ENCODE measurements at places on chromosomes 6 and 20.

DNA sequence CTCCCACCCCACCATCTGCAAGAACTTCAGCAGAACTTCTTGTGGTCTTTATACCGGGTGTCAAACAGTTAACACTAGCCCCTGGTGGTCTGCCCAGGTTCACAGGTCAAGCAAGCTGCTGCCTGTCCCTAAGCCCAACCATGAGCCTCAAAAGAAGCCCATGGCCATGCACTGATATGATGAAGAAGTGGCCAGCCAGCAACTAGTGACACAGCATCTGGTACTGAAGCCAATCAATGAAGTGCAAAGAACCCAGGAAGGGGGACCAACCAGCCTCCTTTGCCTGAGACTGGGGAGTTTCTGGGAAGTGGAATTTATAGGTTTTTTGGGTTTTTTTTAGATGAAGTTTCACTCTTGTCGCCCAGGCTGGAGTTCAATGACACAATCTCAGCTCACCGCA is 127.8 kb downstream of the MAFB start:
- DNase-seq, result no peak

- no peak for DNase-seq
Measured at GRCh38 chr6:165653196-165653595, 9.8 kb downstream of the PDE10A start.

- DNase-seq, result no peak
Measured at GRCh38 chr6:125662296-125662695, 87.1 kb upstream of the HEY2 start.

- DNase-seq, result no peak
Measured at GRCh38 chr6:33061987-33062386, 11.5 kb downstream of the HLA-DPA1 start.

DNA sequence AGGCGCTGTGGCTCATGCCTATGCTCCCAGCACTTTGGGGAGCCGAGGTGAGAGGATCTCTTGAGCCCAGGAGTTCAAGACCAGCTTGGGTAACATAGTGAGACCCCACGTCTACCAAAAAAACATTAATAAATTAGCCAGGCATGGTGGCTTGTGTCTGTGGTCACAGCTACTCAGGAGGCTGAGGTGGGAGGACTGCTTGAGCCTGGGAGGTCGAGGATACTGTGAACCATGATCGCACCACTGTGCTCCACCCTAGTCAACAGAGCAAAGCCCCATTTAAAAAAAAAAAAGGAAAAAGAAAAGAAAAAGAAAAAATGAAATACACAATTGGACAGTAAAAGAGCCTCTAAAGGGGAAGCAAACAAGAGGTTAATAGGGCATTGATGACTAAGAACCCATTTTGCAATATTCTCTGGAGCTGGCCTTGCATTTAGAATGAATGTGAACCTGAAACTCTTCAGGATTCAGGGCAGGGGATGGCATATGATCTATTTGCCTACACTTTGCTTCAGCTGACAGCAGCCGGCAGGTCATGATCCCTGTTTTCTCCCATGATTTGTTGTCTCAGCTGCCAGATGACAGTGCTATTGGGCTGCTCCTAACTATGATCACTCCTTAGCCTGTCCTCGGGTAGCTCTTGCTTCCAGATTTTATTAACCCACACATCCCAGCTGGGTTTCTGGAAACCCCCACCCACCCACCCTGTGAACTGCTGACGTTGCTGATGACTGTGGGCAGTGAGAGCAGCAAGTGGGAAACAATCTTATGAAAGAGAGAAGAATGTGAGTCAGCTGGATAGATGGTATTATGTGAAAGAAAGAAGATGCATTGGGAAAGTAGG is 83.8 kb upstream of the ELOVL5 start:
- DNase-seq, result no peak

- no peak for DNase-seq
Measured at GRCh38 chr6:99432877-99433276, 7.8 kb upstream of the PNISR start.

DNA sequence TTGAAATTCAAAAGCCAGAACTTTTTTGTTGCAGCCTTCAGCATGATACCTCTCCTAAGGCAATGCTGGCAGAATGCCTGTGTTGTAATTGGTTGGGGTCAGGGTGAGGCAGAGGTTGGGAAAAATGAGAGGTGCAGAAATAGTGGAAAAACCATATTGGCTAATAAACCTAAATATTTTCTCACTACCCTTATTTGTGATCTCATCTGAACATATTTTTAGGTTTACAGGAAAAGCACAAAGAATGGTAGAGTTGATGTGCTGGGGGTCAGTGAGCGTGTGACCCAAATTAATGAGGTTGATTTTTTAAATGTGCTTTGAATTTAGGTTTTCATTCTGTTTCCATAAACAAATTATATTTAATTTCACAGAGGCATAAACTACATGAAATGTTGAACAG is 437.3 kb downstream of the HDGFL1 start:
- DNase-seq, result no peak

- no peak for DNase-seq
Measured at GRCh38 chr6:104855507-104855906, 4.2 kb downstream of the HACE1 start.

Data from stimulated activated naive CD4-positive, alpha-beta T cell (primary cell).